ENCODE measurements at places on chromosomes 16 and 17.
A peak's percentile ranks its signal among the peaks of the same experiment; 100 is the strongest.

- DNase-seq: no peak
These were observed 37.3 kb downstream of the SMARCE1 start for GRCh38 chr17:40610359-40610758.

GRCh38 chr16:2267913-2268666 lies at the start of gene RNPS1:
Gene RNPS1, minus strand, starts transcription at chr16:2268126. Its CDS starts 3,483 bp downstream, at chr16:2264643.
- peak; percentile 96 for DNase-seq

DNA sequence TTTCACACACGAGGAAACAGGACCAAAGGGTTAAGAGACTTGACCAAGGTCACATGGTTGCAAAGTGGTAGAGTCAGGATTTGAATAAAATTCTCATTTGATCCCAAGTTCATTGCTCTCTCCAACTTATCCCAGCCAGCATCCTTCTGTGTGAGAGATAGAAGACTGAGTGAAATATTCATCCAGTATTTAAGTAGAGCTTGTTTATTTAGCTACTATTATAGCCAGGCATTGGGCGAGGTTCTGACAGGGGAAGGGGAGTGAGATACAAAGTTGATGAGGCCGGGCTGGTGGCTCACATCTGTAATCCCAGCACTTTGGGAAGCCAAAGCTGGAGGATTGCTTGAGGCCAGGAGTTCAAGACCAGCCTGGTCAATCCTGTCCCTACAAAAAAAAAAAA lies 4.4 kb downstream of the ITGAL start:
- no peak for DNase-seq

- DNase-seq: peak; percentile 42
These were observed 40.0 kb downstream of the HS3ST3A1 start for GRCh38 chr17:13561606-13562270.

DNA sequence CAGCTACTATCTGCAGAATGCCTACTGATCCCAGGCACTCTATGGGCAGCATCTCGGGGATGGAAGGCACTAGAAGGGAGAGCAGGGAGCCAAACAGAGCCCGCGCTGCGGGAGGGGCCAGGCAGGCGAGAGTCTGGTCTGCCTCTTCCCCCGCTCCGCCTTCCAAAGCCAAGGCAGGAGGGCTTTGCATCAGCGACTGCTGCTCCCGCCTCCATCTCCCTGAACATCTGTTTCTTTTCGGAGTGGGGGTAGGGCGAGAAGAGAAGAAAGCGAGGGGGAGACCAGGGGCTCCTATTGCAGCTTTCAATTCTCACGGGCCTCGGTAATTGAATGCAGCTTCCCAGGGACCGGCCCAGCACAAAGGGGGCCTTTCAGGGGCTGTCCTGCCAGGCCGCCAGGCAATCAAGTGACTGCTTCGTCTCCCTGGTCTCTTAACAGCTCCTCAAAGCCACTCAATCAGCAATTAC lies 31.4 kb upstream of the CDC42EP4 start:
- DNase-seq: peak; percentile 96

DNA sequence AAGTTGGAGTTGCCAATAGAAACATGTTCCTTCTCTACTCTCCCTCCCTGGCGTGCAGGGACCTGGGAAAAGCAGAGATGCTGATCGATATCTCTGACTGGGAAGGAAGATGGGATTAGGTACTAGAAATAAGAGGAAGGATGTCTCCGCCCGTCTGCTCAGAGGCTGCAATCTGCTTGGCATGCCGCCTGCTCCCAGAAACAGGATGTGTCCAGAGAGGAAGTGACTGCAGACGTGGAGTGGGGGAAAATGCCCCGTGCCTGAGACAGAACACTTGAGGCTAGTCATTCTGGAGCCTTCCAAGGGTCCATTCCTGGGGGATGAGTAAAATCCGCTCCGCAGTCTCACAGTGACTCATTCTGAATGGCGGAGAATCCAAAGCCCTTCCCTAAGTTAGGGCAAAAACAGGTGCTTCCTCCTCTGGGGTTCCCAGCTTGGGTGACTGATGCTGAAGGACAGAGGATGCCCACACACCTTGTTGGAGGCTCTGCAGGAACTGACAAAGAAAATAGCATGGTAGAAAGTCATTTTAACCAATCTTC lies 45.0 kb upstream of the SMURF2 start:
- peak; percentile 99 for DNase-seq

GRCh38 chr17:16439303-16439791 lies 24.0 kb downstream of the TRPV2 start:
- no peak for DNase-seq

DNA sequence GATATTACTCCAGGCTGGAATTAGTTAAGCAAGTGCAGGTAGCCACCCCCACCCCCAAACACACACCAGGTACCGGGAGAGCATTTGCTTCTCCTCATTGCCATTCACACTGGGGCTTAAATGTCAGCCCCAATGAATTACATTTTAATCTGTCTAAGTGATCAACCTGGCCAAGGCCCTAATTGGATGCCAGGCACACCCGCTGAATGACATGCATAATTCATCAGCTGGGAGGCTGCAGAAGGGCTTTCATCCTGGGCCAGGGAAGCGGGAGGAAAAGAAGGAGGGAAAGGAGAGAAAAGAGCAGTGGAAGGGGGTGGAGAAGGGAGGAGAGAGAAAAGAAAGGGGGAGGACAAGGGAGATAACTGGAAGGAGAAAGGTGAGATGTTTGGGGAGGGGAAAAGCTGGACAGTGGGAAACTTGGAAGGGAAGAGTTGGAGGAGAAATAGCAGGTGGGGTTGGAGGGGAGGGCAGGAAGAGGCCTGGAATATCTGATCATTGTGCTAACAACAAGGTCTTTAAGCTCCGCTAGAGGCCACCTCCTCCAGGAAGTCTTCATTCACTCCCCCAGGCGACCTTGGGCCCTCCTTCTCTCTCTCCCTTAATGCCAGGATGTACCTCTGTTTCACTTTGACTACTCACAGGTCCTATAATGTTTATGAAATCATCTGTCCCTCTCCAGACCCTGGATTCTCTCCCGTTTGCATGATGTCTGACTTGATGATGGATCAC lies 40.1 kb upstream of the CES5A start:
- DNase-seq: no peak

GRCh38 chr16:57675741-57676551 lies 7.8 kb downstream of the ADGRG3 start:
- no peak for DNase-seq

GRCh38 chr17:50549256-50549941 lies 2.4 kb downstream of the SPATA20 start:
- no peak for DNase-seq

GRCh38 chr17:11290814-11291213 lies 49.8 kb downstream of the SHISA6 start:
- DNase-seq: no peak
